ENCODE measurements at places on chromosomes 7 and 10.

DNA sequence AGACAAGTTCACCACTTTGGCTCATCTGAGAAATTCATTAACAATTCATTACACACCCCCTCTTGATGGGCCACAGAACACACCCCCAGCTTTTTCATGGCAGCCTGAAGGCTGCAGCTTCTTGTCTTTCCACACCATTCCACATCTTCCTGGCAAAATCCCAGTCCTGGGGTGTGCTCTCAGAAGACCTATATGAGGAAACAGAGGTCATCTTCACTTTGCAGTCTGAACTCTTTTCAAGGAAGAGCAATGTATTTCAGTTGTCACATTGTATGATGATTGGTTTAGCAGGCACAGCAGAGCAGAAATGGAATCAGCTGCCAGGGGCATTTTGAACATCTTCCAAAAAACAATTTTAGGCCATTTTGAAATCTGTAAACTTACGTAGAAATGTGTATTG, 7.8 kb upstream of the LRRC27 start:
- no peak for DNase-seq

DNA sequence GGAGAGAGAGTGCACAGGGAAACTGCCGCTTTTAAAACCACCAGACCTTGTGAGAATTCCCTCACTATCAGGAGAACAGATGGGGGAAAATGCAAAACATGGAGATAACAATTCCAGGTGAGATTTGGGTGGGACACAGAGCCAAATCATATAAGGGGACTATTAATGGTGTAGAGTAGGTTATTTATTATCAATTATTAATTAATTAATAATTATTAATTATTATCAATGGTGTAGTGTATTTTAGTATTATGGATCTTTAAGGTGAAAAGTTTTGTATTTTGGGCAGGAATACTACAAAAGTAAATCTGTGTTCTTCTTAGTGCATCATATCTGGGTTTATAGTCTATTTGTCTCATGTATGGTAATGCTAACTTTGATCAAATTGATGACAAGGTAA, 377.7 kb upstream of the KCND2 start:
- no peak for DNase-seq

- peak; percentile 12 for DNase-seq
Measured at GRCh38 chr10:58372607-58373441, 12.4 kb upstream of the TFAM start.

- no peak for DNase-seq
Measured at GRCh38 chr7:110001254-110001938, 1089.5 kb upstream of the LRRN3 start.

Data from urothelium cell line (cell line).